ENCODE measurements at places on chromosomes 2 and 18.

DNA sequence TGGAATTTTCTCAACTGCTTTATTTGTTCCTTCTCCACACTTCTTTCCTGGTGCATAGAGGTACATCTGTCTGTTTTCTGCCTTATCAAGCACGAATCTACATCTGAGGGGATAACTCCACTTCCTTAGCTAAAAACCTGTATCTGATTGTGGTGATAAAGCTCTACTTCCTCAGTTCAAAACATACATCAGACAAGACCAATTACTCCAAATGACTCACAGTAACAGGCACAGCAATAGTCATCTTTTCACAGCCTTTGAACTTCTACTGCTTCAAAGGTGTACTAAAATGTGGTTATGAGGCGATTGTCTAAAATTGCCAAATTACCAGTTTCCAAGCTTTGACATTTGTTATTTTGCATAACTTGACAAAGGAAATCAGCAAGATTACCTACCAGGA, 803.6 kb upstream of the ZEB2 start:
- DNase-seq = no peak

- DNase-seq = no peak
These were observed 139.1 kb upstream of the SKOR2 start for GRCh38 chr18:47390410-47391024.

- no peak for DNase-seq
These were observed 81.6 kb downstream of the MAP2 start for GRCh38 chr2:209505410-209505809.

- DNase-seq = no peak
These were observed 31.5 kb downstream of the USP34 start for GRCh38 chr2:61439241-61440002.

- no peak for DNase-seq
These were observed 19.9 kb downstream of the FAM161A start for GRCh38 chr2:61833971-61834370.

- no peak for DNase-seq
These were observed 56.7 kb downstream of the IL1R2 start for GRCh38 chr2:102048465-102048864.

DNA sequence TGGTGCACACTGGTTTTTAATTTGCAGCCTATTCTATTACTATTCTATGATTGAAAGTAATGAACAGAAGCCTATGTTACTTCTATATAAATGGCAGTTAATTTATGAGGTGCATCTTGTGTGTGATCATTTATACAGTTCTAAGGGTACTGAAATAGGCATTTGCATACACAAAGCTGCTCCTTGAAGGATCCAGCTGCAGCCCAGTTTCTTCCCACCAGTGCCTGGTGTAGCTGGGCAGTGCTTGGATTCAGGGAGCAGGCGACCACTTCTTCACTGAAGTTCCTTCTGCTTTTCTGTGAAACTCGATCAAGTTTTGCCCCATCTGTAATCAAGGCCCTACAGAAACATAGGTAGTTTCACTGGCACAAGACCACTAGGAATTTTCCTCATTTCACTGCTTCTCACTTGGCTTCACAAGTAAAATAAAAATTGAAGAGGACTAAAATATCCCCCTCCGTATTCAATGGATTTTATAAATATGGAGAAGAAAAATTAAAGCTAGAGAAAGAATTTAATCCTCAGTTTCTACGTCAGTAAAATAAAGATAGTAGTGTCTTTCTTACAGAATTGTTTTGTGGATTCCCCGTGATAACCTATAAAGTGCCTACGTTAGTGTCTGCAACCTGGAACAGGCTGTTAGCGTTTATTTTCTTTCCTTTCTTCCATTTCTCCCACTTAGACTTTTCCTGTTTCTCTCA, 1.7 kb upstream of the LPIN2 start:
- DNase-seq = no peak

DNA sequence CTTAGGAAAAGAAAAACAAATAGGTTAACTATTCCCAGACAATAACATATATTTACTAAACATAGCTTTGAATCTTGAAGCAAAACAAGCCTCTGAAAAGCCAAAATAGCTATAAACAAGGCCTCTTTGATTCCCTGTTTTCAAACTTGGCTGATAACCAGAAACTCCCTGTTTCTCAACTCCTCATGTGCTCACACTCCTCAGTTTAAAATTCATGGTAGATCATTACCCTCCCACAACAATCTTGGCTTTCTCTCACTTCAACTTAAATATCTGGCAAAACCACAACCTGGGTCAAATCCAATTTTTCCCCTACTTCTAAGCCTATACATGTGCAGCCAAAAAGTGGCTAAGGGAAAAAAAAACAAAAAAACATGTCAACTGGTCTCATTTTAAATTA, 15.6 kb downstream of the SUCLG1 start:
- DNase-seq = no peak

GRCh38 chr2:238693337-238694093, 154.4 kb upstream of the TWIST2 start:
- no peak for DNase-seq

DNA sequence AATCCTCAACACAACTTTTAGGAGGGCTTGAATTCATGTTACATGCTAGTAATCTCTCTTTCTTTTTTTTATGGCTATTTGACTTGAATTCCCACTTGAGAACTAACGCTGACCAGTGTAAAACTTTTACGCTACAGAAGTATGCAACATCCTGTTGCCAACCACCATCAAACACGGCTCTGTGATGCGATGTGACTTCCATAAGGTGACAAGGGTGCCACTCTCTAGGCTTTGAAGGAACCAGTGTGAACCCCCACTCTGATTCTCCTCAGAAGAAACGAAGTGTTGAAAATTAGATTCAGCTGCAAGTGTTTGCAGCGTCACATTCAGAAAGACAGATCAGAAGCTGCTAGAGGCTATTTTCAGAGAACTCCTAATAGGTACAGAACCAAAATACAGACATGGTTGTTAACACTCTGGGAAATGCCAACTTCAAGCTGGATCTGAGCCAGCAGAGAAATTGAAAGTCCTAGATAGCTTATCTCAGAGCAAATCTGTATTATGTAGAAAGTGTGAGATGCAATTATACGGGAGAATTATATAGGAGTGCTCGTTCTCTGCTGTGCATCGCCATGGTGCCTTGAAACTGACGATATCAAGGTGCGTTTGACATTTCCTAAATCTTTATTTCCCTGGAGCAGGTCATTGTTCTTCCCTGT, 271.2 kb downstream of the LPIN1 start:
- DNase-seq = no peak

- DNase-seq = no peak
These were observed 2.1 kb upstream of the TRIB2 start for GRCh38 chr2:12714391-12715221.

DNA sequence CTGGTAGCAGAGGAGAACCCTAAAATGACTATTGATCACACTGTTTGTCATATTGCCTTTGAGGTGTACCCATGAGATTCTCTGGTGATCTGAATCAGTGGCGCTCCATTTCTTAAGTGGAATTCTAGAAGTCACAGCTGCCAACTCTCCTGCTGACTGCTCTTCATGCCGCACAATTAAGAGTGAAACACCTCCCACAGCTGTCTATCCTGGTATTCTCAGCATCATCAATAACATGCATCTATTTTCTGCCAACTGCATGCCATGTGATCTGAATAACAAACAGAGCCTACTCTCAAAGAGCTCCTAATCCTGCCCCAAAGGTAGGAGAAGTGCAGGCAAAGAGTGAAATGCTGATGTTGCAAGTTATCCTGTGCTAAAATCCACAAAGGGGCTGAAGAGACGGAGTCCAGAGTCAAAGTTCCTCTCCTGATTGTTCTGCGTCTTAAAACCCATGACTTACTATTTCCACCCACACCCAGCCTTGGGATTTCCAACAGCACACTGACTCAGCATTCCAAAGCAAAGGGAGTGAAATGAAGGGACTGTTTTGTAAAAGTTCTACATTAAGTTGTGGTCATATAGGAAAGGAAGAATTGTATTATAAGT, 13.7 kb upstream of the DAPL1 start:
- no peak for DNase-seq

DNA sequence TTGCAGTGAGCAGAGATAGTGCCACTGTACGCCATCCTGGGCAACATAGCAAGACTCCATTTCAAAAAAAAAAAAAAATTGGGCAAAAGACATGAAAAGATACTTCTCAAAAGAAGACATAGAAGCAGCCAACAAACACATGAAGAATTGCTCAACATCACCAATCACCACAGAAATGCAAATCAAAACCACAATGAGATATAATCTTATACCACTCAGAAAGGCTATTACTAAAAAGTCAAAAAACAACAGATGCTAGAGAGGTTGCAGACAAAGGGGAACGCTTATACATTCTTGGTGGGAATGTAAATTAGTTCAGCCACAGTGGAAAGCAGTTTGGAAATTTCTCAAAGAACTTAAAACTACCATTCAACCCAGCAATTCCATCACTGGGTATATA, 43.1 kb upstream of the CHAC2 start:
- DNase-seq = no peak

- no peak for DNase-seq
These were observed 644.6 kb upstream of the RAB6C start for GRCh38 chr2:129334696-129335410.

GRCh38 chr2:157825885-157826284, 50.2 kb downstream of the ACVR1 start:
- no peak for DNase-seq

- no peak for DNase-seq
These were observed 19.0 kb upstream of the XDH start for GRCh38 chr2:31433541-31433940.

DNA sequence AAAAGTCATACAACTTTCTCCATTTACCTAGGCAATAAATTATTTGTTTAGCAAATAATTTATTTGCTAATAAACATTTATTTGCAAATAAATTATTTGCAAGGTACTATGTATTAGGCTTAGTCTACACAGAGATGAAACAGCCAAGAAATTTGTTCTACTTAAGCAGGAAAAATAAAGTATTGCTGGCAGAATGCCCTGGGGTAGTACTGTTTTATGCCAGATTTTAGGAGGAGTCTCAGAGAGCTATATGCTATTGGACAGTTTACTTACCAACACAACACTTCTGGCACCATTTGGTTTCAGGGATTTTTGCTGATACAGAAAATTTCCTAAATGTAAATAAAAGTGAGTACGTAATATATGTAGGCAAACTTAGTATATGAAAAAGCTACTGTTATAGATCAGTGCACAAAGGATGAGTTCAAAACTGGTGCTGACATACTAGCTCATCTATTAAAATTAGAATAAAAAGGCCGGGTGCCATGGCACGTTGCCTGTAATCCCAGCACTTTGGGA, 23.2 kb upstream of the CDKL4 start:
- DNase-seq = peak; percentile 2

DNA sequence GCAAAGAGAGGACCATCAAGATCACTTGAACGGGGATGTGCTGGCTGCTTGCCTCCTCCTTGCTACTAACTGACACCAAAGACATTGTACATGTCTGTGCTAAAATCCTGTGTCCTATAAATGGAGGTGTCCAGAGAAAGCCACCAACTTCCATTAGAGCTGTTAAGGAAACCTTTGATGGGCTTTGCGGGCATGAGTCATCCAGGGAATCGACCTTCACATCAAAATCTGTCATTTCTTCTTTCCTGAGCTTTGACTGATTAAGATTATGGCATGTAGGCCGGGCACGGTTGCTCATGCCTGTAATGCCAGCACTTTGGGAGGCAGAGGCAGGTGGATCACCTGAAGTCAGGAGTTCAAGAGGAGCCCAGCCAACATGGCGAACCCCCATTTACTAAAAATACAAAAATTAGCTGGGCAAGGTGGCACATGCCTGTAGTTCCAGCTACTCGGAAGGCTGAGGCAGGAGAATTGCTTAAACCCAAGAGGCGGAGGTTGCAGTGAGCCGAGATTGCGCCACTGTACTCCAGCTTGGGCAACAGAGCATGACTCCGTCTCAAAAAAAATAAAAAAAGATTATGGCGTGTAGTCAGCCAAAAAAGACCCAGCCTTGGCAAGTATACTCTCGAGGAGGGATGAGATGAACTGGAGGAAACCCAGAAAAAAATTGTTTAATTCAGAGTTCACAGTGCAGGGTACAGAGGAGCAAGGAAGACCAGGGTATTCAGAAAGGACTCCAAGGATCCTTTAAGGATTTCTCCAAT, 115.8 kb downstream of the CABLES1 start:
- no peak for DNase-seq

DNA sequence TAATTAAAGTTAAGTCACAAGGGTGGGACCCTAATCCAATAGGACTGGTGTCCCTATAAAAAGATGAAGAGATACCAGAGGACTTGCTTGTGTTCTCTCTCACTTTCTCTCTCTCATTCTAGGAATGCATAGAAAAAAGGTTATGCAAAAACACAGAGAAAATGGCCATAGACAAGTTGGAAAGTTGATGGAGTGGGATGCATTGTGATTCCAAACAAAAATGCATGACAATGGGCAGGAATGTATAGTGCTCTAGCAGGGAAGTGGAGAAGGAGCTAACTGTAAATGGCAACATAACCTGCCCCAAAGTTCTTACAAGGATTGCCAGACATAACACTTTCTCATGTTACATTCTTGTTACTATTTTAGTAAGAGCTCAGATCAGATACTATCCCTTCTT, 301.6 kb upstream of the LRATD1 start:
- no peak for DNase-seq

- no peak for DNase-seq
These were observed at the start of gene DNER for GRCh38 chr2:229714080-229714735. DNER (minus strand) TSS chr2:229714555; CDS start chr2:229714423, 132 bp downstream.

DNA sequence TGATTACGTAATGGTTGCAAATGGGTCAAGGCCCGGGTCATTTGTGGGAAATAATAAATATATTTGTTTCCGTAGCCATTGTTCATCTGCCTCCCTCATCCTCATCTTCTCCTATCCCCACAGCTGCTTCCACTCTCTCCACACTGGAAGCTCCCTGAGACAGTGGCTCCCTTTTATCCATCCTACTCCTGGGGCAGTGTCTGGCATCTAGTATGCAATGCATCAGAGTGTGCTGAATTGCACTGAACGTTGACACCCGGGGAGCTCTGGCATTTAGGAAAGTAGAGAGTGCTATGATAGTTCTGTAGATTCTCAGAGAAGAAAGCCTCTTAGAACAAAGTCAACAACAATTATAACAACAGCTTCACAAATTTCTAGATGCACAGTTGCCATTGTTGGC, 45.5 kb upstream of the NAB1 start:
- no peak for DNase-seq

DNA sequence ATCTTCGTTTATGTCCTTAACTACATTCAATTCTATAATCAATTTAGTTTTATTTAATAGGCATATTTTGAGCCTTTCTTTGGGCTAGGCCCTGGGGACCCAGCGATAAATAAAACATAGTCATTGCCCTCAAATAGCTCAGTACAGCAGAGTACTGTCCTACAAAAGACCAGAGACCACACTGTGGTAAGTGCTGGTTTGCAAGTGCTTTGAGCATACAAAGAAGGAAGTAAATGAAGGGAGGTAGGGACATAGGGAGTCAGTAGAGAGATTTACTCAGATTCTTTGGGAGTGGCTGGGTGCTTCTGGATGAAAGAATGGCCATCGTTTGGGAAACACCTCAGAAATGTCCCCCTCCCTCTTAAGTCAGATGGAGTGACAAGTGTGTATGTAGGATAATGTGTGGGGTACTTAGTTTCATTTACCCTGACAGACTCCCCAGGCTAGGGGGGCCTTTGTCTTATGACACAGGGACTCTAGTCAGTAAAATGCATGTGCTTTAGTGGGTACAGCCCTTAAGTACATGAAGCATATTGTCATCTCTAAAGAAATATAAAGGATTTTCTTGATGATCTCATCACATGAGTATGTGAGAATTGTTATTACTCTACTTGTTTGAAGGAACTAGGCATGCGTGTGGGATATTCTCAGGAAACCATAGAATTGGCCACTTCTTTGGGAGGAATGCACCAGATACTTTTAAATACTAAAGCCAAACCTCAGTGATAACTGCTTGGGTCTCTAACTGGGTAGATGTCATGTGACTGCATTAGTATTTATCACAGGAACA, 35.1 kb downstream of the MAPRE2 start:
- peak; percentile 39 for DNase-seq

GRCh38 chr2:216732334-216732733, 37.0 kb upstream of the IGFBP5 start:
- DNase-seq = no peak
